ENCODE measurements at places on chromosomes 4 and X. TPM values are rescaled to one million over a fixed set of nuclear protein-coding genes. Genes with fewer than 3 reads are reported as not detected.
A peak's percentile ranks its signal among the peaks of the same experiment; 100 is the strongest.

Gene S100P
- 4.8 TPM for total RNA-seq

Gene CACNA1F
- not detected for total RNA-seq

Gene C4orf50
- 0.06 TPM for total RNA-seq

GRCh38 chrX:2542826-2543521, 42.2 kb upstream of the DHRSX start:
- H3K36me3 ChIP-seq = no peaks in the 10 kb centered on the region
- H3K4me1 ChIP-seq = no peaks in the 10 kb centered on the region
- H3K4me3 ChIP-seq = no peak overlapping the region
- H3K27me3 ChIP-seq = no peaks in the 10 kb centered on the region

DNA sequence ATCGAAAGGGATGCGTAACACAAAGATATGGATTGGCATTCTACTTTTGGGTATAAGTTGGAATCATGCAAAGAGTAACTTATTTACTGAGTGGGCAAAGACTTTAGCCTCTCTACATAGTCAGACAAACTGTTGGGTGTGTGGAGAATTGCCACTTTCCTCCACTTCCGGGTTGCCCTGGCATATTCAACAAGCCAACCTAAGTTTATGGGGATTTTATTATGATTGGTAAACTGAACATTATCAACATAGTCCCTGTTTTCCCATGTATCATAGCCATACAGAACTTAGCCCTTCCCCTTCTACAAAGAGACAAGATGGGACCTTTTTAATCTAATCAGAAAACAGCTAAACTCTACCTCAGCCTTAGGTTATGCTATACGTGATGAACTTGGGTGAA, 121.6 kb downstream of the AGTR2 start:
- H3K4me1 ChIP-seq = no peaks in the 10 kb centered on the region
- no peak overlapping the region for H3K27ac ChIP-seq
- no peaks in the 10 kb centered on the region for H3K36me3 ChIP-seq
- no peak for DNase-seq

DNA sequence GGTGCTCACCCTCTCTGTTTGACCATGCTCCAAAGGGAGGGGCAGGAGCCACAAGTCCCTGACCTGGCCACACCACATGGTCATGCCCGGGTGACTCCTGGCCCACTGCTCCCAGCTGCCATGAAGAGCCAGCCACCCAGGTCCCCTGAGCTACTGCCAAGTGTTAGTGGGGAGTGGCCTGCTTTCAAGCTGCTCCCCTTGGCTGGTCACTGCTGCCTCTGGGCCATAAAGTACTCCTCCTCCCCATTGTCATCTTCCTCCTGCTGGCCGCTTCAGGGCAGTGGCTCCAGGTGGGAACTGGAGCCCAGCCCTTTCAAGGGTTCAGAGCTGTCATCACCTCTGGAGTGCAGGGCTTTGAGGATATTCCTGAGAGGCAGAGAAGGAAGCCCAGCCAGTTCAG, 27.3 kb upstream of the RBBP7 start:
- no peaks in the 10 kb centered on the region for H3K36me3 ChIP-seq
- DNase-seq = no peak
- H3K4me1 ChIP-seq = no peaks in the 10 kb centered on the region
- no peaks in the 10 kb centered on the region for H3K27me3 ChIP-seq
- no peak overlapping the region for H3K27ac ChIP-seq

- no peaks in the 10 kb centered on the region for H3K4me1 ChIP-seq
- no peak overlapping the region for H3K27ac ChIP-seq
- H3K27me3 ChIP-seq = no peaks in the 10 kb centered on the region
- H3K4me3 ChIP-seq = no peak overlapping the region
Observed at GRCh38 chr4:144449611-144450010, 196.3 kb upstream of the HHIP start.

- H3K27ac ChIP-seq = no peak overlapping the region
- DNase-seq = no peak
- no peaks in the 10 kb centered on the region for H3K36me3 ChIP-seq
- H3K27me3 ChIP-seq = no peaks in the 10 kb centered on the region
Observed at GRCh38 chr4:14621731-14622463, 380.4 kb upstream of the CPEB2 start.

DNA sequence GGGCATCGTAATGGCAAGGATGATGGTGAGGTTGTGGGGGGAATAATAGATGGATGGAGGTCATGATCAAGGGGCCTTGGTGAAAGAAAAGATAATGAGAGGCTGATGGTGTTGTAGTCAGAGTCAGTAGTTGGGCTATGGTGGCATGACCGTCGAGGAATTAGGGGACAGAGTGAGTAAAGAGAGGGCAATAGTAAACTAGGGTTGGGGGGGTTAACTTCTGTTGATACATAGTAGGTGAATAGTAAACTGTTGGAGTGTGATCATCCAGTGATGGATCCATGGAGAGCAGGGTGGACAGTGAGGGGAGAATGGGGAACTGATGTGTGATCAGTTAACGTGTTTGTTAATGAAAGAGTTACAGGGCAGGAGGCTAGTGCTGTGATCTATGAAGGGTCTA, 920 bp downstream of the FTSJ1 start:
- no peaks in the 10 kb centered on the region for H3K36me3 ChIP-seq
- H3K27me3 ChIP-seq = no peaks in the 10 kb centered on the region
- H3K27ac ChIP-seq = no peak overlapping the region
- no peak for DNase-seq

- no peaks in the 10 kb centered on the region for H3K27me3 ChIP-seq
- peaks cover 12% of the 10 kb centered on the region for H3K4me1 ChIP-seq
- no peak overlapping the region for H3K4me3 ChIP-seq
Observed at GRCh38 chrX:9456250-9457074, 8.4 kb upstream of the TBL1X start.

DNA sequence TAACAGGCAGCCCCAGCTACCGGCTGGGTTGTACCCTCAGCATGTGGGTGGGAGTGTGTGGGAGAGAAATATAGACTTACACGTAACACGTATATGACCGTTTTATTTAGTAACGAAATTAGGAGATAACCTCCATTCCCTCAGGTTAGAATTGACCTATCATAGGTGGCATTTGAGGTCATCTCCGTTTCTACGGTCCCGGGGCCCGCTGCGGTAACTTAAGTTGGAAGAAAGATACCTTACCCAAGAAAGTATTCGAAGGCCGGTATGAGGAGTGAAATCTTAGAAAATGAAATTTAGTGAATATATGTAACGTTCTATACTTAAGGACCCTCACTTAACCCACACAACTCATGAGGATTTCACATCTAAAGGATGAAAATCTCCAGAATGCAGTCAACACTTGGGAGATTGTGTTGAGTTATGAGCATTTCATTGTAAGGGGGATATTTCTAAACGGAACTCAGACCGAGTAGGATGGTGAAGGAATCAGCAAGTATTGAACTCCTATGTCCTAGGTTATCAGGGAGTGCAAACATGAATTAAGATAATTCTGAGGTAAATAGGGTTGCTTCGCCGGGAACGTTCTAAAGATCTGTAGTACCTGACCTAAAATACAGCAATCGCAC, 891 bp downstream of the CISD2 start:
- H3K4me3 ChIP-seq = peak overlapping the region; percentile 80
- H3K36me3 ChIP-seq = no peaks in the 10 kb centered on the region
- no peak for DNase-seq
- peak overlapping the region; percentile 89 for H3K27ac ChIP-seq
- H3K4me1 ChIP-seq = peaks cover 14% of the 10 kb centered on the region
- no peaks in the 10 kb centered on the region for H3K27me3 ChIP-seq

DNA sequence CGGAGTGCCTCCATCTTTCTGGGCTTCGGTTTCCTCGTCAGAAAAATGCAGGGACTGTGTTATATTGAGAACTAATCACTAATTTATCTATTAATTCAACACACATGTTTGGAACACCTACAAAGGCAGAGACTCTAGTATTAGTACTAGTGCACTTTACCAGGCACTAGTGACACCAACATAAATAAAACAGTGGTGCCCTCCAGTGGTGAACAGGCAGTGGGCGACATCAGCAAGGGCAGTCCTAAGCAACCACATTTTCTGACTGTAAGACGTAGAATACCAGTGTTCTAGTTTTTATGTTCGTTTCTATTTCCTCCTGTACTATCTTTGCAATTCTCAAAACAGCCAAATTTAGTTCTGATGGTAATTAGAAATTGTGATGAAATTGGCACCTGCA, 69.1 kb upstream of the UCP1 start:
- H3K27ac ChIP-seq = peak overlapping the region; percentile 61
- H3K4me1 ChIP-seq = peaks cover 14% of the 10 kb centered on the region
- no peak for DNase-seq
- peaks cover 10% of the 10 kb centered on the region for H3K36me3 ChIP-seq
- H3K27me3 ChIP-seq = no peaks in the 10 kb centered on the region

DNA sequence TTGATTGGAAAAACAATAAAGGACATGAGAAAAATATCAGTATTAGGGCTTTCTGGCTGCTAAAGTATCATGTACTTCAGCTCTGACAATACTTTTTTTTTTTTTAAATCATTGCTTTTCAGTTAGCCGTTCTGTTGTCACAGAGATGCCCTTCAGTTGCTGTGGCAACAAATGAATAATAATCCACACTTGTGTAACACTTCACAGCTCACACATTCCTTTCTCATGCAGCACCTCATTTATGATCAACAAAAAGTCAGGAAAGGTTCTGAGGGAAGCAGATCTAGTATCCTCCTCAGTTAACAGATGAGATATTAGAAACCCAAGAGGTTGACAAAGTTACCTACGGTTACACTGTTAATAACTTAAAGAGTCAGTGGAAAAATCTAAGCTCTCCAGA, 444.2 kb upstream of the SLIT2 start:
- DNase-seq = no peak
- H3K27ac ChIP-seq = no peak overlapping the region
- H3K27me3 ChIP-seq = no peaks in the 10 kb centered on the region
- H3K36me3 ChIP-seq = no peaks in the 10 kb centered on the region
- H3K4me1 ChIP-seq = no peaks in the 10 kb centered on the region

DNA sequence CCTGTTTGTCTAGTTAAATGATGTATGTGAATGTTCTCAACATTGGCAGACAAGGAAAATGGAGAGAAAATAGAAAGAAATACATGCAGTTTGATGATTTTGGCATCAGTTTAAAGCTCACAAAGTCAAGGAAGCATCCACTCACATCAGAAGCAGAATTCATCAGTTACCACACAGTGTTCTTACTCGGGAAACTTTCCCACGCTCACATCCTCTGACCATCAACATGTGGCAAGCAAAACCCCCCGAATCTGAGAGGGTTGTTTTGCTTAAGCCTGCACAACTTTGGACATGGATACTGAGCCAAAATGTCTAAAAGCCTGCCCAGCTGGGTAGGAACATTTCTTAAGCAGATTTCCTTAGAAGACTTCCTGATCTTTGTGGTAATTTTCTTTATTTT, 407.6 kb downstream of the ANKRD50 start:
- H3K27ac ChIP-seq = no peak overlapping the region
- no peaks in the 10 kb centered on the region for H3K36me3 ChIP-seq
- DNase-seq = no peak
- H3K4me1 ChIP-seq = no peaks in the 10 kb centered on the region
- no peak overlapping the region for H3K4me3 ChIP-seq
- H3K27me3 ChIP-seq = no peaks in the 10 kb centered on the region

DNA sequence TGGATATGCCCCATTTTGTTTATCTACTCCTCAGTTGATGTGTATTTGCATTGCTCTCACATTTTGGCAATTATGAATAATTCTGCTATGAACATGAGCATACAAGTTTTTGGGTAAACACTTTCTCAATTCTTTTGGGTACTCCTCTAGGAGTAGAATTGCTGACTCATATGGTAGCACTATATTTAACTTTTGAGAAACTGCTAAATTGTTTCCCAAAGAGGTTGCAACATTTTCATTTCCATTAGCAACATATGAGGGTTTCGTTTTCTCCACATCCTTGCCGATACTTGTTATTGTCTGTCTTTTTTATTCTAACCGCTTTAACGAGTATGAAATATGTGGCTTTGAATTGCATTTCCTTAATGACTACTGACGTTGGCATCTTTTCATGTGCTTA, 185.4 kb downstream of the TSPAN5 start:
- DNase-seq = no peak
- no peak overlapping the region for H3K27ac ChIP-seq
- H3K4me1 ChIP-seq = no peaks in the 10 kb centered on the region
- no peaks in the 10 kb centered on the region for H3K36me3 ChIP-seq
- no peaks in the 10 kb centered on the region for H3K27me3 ChIP-seq

- H3K27me3 ChIP-seq = no peaks in the 10 kb centered on the region
- no peaks in the 10 kb centered on the region for H3K4me1 ChIP-seq
- no peak for DNase-seq
- no peak overlapping the region for H3K4me3 ChIP-seq
- H3K27ac ChIP-seq = no peak overlapping the region
- peaks cover 4% of the 10 kb centered on the region for H3K36me3 ChIP-seq
Observed at GRCh38 chr4:25271866-25272265, 38.0 kb downstream of the PI4K2B start.

DNA sequence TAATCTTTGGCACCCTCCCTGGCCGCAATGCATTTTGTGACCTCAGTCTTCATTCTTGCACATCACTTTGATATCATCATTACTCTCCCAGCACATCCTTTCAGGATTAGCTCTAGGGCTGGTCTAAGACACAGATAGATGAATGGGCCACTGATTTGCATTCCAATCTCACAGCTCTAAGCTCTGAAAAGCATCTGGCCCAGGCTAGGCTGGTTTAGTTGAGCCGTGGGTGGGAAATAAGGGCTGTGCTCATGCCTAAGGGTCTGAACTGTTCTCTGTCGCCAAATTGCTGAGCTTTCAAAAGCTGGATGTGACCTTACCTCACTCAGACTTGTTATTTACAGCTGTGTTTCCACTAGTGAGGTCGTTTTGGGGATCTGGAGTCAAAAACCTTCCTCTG, 30.0 kb upstream of the SLC9A7 start:
- H3K27me3 ChIP-seq = no peaks in the 10 kb centered on the region
- no peak overlapping the region for H3K4me3 ChIP-seq
- DNase-seq = no peak
- H3K27ac ChIP-seq = no peak overlapping the region
- no peaks in the 10 kb centered on the region for H3K36me3 ChIP-seq
- H3K4me1 ChIP-seq = no peaks in the 10 kb centered on the region

GRCh38 chr4:148296498-148296897, 145.7 kb downstream of the NR3C2 start:
- no peak overlapping the region for H3K27ac ChIP-seq
- no peaks in the 10 kb centered on the region for H3K27me3 ChIP-seq
- no peaks in the 10 kb centered on the region for H3K4me1 ChIP-seq
- no peak for DNase-seq

All from right lobe of liver (tissue), 6 donors.